ENCODE measurements at places on chromosomes 6 and 20. TPM values are rescaled to one million over a fixed set of nuclear protein-coding genes. Genes with fewer than 3 reads are reported as not detected.

HLA-DQB2 gene
- total RNA-seq = not detected

MCCD1 gene
- not detected for total RNA-seq

DNA sequence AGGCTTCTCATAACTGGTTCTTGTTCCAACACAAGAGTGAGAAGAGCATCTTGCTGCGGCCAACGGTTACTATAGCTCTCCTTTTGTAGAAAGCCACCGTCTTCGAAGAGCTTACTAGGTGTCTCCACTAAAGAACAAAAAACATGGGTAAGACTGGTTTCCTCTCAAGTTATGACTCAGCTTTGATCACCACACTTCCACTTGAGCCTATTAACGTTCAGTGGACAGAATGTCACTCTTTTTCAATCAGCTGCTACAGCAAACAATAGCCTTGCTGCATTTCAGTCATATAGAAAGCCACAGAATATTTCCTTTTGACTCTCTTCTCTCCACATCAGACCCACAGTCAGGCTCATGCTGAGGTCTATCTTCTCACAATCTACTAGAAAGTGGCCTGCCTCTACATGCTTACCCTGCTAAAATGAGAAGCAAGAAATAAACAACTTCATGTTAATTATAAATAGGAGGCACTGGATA is 243.5 kb upstream of the PREP start:
- H3K36me3 ChIP-seq = no peaks in the 10 kb centered on the region
- DNase-seq = no peak
- H3K4me3 ChIP-seq = no peak overlapping the region
- H3K27me3 ChIP-seq = no peaks in the 10 kb centered on the region
- no peaks in the 10 kb centered on the region for H3K4me1 ChIP-seq
- no peak overlapping the region for H3K27ac ChIP-seq

GRCh38 chr6:30840084-30840934 is 44.0 kb upstream of the DDR1 start:
- H3K4me1 ChIP-seq = peaks cover 32% of the 10 kb centered on the region
- H3K36me3 ChIP-seq = no peaks in the 10 kb centered on the region
- no peaks in the 10 kb centered on the region for H3K27me3 ChIP-seq
- H3K27ac ChIP-seq = no peak overlapping the region
- DNase-seq = no peak

DNA sequence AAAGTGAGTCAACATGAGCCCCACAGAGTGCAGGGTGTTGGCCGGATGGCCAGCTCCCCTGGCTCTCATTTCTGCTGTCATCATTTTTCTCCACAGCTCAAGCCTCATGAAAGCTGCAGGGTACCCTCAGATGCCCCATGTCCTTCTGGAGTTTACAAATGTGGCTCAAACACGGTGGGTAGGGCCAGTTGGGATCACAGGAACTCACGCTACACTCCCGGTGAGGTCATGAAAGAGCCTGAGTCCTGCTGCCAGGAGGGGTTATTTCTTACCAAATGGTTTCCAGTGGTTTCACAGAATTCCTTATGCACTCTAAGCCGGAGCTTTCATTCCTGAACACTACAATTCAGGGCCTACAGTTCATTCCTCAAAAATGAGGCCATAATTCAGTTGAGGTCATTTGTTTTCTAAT is 78.7 kb downstream of the TMEM170B start:
- H3K36me3 ChIP-seq = no peaks in the 10 kb centered on the region
- no peaks in the 10 kb centered on the region for H3K27me3 ChIP-seq
- H3K27ac ChIP-seq = no peak overlapping the region
- no peak overlapping the region for H3K4me3 ChIP-seq
- H3K4me1 ChIP-seq = no peaks in the 10 kb centered on the region
- DNase-seq = no peak

DNA sequence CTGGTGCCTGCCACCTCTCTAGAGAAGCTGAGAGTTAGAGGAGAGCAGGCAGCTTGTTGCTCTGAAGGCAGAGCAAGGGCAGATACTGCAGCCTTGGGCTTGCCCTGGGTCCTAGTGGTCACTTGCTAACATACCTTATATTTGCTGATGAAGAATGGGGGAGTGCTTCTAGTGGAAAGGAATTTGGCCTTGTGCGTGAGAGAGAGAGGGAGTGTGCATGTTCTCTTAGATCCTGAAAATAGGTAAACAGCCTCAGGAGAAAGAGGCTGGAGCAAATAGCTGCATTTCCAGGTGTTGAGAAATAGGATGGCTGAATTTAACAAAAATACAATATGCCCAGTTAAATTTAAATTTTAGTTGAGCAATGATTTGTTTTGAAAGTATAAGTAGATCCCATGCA is 724.5 kb upstream of the FLRT3 start:
- H3K36me3 ChIP-seq = no peaks in the 10 kb centered on the region
- DNase-seq = no peak
- H3K4me3 ChIP-seq = no peak overlapping the region
- H3K4me1 ChIP-seq = no peaks in the 10 kb centered on the region
- no peaks in the 10 kb centered on the region for H3K27me3 ChIP-seq
- H3K27ac ChIP-seq = no peak overlapping the region

DNA sequence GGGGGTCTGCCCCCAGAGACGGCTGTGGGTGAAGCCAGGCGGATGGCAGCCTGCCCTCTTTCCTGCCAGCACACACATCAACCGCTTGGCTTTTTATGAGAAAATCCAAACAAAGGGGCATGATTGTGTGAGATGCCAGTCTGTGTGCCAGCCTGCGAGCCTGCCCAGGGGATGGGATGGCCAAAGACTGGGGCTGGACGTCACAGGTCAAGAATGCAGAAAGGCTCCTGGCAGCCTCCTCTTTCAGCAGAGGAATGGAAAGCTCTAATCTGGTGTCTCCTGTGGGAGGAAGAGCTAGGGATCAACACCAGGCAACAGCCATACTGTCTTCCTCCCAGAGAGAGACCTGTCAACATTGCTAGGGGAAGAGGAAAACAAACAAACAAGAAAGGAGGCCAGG is 15.8 kb downstream of the TUBB2B start:
- DNase-seq = peak; percentile 48
- H3K4me1 ChIP-seq = no peaks in the 10 kb centered on the region
- H3K27ac ChIP-seq = no peak overlapping the region

DNA sequence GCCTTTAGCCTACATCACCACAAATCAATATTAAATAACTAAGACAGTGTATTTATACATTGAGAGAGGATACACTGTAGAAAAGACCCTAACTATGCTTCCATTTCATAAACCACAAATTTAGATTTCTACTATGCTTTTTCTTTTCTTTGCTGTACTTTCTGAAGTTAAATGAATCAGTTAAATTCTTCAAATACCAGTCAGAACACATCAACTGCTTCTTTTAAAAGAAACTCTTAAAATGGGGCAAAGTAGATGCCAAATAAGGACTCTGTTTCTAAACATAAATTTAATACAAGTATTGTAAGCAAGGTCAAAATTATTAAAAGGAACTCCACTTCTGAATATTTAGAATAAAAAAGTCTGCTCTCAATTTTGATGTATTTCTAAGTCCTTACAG is 76.9 kb downstream of the GMDS start:
- H3K36me3 ChIP-seq = no peaks in the 10 kb centered on the region
- H3K27ac ChIP-seq = no peak overlapping the region
- peaks cover 32% of the 10 kb centered on the region for H3K4me1 ChIP-seq
- H3K4me3 ChIP-seq = no peak overlapping the region
- DNase-seq = no peak

DNA sequence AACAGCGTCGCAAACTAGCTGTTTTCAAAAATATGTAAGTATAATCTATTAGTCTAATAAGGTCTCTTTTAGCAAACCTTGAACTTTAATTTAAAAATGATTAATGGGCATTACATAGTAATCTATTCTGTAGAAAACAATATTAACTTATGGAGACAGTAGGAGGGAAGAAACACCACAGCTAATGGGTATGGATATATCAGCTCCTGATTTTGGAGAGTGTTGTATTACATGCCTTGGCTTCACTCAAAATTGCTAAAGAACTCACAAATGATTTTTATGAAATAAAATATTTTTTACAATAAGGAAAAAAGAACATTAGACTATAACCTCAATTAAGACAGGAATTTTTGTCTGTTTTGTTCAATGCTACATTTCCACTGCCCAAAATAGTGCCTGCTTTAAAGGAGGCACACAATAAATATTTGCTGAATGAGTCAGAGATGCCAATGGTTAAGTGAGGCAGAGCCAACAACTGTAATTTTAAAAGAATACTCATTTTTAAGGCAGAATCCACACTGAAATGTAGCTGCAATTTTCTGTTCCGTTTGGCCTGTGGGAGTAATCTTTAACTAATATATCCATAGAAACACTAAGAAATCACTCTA is 15.7 kb downstream of the ATG5 start:
- H3K4me1 ChIP-seq = peaks cover 9% of the 10 kb centered on the region
- no peaks in the 10 kb centered on the region for H3K36me3 ChIP-seq
- DNase-seq = no peak
- no peaks in the 10 kb centered on the region for H3K27me3 ChIP-seq
- no peak overlapping the region for H3K4me3 ChIP-seq

- DNase-seq = no peak
- no peak overlapping the region for H3K4me3 ChIP-seq
- no peak overlapping the region for H3K27ac ChIP-seq
- H3K36me3 ChIP-seq = peaks cover 8% of the 10 kb centered on the region
Observed at GRCh38 chr6:53044071-53044470, 21.1 kb upstream of the FBXO9 start.

Measured in body of pancreas (tissue), 4 donors.